Esophagus muscularis mucosa (tissue), 4 donors: ENCODE measurements at places on chromosomes 7 and 10. TPM values are rescaled to one million over a fixed set of nuclear protein-coding genes. Genes with fewer than 3 reads are reported as not detected.

GNAT3 gene
- not detected for total RNA-seq

- no peak for DNase-seq
- H3K36me3 ChIP-seq: no peaks in the 10 kb centered on the region
- H3K4me3 ChIP-seq: no peak overlapping the region
- no peaks in the 10 kb centered on the region for H3K4me1 ChIP-seq
- no peaks in the 10 kb centered on the region for H3K27me3 ChIP-seq
- H3K27ac ChIP-seq: no peak overlapping the region
Observed at GRCh38 chr7:124022551-124022950, 10.3 kb downstream of the TMEM229A start.

GRCh38 chr7:23004247-23004520 is 9.7 kb downstream of the HYCC1 start:
- peaks cover 62% of the 10 kb centered on the region for H3K4me1 ChIP-seq
- H3K27ac ChIP-seq: no peak overlapping the region

DNA sequence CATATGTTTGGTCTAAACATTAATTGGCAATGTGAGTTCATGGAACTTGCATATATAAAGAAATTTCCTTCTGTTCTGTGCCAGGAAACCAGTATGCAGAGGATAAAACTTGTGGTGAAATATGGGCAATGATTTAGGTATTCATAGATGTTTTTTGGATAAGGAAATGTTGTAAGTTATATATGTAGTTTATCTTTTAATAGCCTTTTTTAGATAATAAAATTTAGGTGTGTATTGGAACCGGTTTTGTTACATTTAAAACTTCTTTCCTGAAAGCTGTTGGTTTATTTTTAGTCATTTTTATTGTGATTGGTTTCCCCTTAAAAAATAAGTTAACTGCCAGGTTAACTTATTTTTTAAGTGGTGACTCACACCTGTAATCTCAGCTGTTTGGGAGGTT is 22.1 kb downstream of the TAX1BP1 start:
- no peaks in the 10 kb centered on the region for H3K4me1 ChIP-seq
- no peak overlapping the region for H3K4me3 ChIP-seq
- DNase-seq: no peak
